Caudate nucleus (tissue), 63 donors: ENCODE measurements at places on chromosomes 13 and 19.

DNA sequence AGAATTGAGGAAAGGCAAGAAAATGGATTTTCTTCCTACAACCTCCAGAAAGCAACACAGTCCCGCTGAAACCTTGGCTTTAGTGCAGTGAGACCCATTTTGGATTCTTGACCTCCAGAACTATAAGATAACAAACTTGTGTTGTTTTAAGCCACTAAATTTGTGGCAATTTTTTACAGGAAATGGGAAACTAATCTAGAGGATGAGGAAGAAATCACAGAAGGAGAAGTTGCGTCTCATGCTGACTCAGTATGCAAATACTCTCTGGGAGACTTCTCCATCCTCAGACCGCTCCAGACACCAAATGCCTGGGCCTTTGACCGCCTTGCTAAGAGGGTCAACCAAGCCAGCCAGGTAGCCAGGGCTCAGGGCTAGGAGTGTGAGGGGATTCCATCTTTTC lies 13.1 kb upstream of the CEACAM16 start:
- DNase-seq = no peak

DNA sequence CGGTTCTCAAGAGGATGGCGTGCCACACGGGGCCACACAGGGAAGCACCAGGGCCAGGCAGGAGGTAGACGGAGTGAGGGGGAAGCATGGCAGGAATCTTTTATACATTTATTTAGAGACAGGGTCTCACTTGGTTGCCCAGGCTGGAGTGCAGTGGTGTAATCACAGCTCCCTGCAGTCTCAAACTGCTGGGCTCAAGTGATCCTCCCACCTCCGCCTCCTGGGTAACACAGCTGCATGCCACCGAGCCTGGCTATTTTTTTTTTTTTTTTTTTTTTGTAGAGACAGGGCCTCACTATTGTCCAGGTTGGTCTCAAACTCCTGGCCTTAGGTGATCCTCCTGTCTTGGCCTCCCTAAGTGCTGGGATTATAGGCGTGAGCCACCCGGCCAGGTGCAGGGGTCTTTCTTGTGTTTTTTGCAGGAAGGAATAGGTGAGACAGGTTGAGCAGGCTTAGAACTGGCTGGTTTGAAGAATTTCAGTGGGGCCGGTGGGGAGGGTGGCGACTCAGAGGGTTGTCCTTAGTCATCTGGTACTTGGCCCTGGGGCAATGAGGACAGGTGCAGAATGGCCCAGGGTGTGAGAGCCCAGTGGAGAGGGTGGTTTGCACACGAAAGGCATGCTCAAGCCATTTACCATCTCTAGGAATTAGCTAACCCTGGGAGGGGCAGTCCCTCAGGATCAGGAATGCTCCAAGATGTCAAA lies 7.6 kb downstream of the SSC5D start:
- no peak for DNase-seq

DNA sequence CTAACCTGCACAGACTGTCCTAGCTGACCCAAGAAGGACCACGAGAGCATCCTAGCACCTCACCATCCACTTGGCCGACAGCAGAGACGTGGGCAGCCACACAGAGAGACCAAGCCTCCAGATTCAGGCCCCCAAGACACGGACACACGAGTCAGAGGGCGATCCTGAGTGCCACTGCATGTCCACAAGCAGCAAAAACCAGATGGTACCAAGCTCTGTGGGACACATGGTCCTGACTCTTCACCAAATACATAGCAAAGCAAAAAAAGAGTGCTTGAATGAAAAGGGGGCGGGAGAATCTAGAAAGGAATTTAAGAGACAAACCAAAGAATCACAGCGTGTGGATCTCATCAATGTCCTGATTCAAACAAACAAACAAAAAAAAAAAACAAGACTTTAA lies 45.2 kb downstream of the MLLT1 start:
- DNase-seq = no peak

DNA sequence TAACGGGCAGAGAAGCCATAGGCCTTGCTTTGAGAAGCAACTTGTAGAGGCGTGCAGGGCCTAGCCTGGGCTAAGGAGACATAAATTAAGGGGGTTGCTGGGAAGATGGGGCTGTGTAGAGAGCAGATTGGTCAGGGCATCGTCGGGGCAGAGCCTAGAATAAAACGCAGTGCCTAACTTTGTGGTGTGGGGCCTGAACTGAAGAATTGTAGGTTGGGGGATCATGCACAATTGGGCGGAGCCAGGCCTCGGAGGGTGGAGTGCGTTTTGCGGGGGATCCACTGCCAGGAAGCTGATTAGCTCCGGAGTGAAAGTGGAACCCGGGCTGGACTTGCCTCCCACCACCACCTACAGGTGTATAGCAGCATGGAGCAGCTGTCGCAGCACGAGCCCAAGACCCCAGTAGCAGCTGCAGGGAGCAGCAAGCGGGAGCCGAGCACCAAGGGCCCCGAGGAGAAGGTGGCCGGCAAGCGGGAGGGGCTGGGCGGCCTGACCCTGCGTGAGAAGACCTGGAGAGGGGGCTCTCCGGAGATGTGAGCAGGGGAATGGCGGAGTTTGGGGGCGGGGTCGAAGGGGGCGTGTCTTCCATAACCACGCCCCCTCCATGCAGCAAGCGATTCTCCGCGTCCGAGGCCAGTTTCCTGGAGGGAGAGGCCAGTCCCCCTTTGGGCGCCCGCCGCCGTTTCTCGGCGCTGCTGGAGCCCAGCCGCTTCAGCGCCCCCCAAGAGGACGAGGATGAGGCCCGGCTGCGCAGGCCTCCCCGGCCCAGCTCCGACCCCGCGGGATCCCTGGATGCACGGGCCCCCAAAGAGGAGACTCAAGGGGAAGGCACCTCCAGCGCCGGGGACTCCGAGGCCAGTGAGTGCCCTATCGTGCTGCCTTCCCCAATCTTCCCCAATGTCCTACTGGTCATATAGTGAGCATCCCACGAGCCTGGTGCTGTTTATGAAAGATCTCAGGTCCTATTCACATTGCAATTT lies 13.8 kb downstream of the DNASE2 start:
- DNase-seq = no peak

GRCh38 chr19:15812060-15812722 lies 3.3 kb downstream of the OR10H1 start:
- DNase-seq = no peak

DNA sequence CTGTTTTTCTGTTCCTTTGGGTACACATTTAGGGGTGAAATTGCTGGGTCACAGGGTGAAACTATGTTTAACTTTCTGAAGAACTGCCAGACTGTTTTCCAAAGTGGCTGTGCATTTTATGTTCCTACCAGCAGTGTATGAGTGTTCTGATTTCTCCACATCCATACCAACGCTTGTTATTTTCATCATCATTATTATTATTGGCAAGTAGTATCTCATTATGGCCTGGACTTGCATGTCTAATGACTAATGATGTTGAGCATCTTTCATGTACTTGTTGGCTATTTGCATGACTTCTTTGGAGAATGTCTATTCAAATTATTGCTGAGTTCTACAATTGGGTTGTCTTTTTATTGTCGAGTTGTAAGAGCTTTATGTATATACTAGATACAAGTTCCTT lies 321.8 kb upstream of the HTR2A start:
- DNase-seq = no peak

GRCh38 chr19:2609389-2610116 lies 92.9 kb downstream of the GNG7 start:
- DNase-seq = no peak

- peak; percentile 29 for DNase-seq
Observed at GRCh38 chr19:4066682-4067395, at the start of gene ZBTB7A. TSS of gene ZBTB7A (minus strand) at chr19:4066899. CDS start at chr19:4055232, 11,667 bp downstream.

- DNase-seq = no peak
Observed at GRCh38 chr13:35930665-35931631, 200.2 kb downstream of the DCLK1 start.

DNA sequence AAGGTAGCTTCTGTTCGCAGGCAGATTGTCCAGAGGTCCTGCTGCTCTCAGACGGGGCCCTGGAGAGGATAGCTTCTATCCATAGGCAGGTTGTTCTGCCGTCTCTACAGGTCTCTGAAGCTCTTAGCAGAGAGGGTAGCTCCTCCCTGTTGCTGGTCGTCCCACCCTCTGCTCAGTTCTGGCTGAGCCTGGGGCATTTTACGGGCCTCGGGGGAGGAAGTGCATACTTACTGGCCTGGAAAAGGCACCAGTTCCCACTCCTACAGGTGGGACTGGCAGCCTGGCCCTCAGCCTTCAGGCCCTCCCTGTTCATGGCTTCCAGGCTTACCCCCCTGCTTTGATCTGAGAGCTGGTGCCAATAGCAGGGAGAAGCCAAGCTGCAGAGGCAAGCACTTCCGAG lies 42.3 kb downstream of the USPL1 start:
- DNase-seq = no peak

GRCh38 chr19:16470911-16471811 lies 609 bp downstream of the EPS15L1 start:
- peak; percentile 14 for DNase-seq

DNA sequence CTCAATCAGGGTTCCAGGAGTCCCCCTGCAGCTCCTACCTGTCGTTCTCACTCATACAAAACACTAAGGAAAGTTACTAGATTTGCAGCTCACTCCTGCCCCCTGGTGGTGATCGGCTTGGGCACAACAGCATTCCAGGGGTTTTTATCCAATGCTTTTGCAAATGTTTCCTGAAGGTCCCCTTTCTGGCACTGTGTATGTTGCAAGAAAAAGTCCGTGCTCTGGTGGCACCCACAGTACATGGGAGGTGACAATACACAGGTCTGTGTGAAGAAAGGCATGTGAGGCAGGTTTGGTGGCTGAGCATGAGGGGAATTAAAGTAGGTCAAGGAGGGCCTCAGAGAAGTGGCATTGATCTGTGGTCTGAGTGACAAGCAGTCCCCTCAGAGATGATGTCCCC lies 8.6 kb upstream of the TYK2 start:
- DNase-seq = peak; percentile 67
